ENCODE measurements at places on chromosomes 7 and 10.

- peak; percentile 69 for DNase-seq
These were observed 41.5 kb upstream of the KMT2E start for GRCh38 chr7:104972500-104972899.

DNA sequence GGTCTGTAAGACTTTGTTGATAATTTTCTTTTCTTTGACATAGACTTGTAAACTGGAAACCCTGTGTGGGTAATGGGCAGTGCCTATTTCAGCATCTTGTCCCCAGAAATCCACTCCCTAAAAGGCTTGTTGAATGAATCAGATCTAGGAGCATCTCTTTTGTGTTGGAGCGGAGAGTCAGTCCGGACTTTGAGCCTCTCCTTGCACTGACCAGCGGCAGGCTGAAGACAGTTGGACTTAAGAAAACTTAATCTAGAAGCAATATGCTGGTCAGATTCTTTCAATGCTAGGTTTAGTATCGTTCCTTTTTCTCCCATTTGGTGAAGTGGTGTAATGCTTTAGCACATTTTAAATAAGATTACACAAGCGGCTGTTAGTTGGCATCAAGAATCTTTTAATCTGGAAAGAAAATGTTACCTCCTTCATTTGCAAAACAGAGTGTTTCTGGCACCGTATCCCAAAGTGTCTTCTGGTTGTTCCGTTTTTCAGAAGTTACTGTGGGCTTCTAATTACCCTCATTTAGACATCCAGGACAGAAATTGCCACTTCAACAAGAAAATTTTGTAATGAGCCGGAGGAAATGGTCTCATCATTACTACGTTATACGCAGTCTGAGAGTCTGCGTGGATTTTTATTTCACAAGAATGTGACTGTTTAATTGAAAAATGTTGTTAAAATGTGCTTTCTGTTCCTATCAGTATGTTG, 74.7 kb downstream of the CUX1 start:
- DNase-seq = peak; percentile 66

DNA sequence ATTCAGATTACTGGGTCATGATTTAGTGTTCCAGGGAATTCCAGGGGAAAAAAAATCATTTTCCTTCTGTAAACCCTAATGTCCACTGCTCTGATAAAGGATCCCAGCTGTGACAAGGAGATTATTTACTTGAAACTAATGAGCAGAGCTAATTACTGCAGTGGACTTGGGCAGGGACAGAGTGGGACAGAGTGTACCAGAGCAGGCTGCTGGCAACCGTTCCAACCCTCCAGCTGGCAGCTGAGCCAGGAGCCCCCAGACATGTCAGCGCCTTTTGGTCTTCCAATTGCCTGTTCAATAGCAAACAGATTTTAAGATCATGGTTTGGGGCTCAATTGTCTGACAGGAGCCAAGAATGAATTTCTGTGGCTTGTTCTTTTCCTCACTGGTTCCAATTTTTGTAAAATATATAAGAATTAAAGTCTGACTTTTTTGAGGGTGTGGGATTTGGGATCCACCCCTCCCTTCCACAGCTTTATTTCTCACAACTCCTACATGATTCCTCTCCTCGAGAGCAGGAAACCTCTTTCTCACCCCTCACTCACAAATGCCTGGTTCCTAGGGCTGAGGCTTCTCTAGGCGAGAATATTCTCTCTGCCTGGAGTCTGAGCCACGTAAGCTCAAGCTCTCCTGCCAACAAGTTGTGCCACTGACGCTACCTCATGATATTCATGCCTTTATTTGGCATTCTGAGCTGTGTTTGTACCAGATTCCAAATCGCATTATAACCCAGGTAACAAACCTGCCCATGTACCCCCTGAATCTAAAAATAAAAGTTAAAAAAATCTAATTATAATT, 20.6 kb upstream of the FAM180A start:
- peak; percentile 36 for DNase-seq

GRCh38 chr10:61096056-61096455, 152.1 kb upstream of the RHOBTB1 start:
- no peak for DNase-seq

DNA sequence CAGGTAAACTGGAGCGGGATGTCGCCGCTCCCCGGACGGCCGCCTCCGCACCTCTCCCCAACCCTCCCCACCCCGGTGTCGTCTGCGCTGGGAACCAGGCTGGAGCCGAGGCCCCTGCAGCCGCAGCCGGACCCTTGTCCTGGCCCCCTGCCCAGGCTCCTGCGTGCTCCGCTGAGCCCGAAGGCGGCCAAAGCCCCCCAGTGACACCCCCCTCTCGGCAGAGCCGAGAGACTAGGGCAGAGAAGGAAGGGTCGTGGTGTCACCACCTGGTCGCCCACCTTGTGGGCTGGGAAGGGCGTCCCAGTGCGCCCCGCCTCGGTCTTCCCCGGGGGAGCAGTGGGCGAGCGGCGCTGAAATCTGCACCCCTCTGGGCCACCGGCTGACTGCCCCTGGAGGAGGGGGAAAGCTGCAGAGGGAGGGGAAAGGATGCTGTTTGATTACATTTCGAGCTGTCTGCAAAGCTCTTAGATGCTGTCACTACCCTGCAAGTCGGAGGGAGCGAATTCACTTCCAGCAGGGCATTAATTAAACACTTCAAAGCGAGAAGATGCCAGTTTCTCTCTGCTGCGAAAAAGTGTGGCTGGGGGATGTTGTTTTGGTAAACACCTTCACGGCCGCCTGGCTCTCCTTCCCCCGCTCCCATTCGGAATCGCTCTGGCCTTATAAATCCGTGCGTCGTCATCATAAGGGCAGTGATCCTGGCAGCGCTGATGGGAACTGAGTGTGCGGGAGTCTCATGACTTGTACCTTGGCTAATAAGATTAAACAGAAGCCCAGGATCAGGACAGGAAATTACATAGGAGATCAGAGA, 622 bp downstream of the DYNC1I1 start:
- DNase-seq = peak; percentile 20

DNA sequence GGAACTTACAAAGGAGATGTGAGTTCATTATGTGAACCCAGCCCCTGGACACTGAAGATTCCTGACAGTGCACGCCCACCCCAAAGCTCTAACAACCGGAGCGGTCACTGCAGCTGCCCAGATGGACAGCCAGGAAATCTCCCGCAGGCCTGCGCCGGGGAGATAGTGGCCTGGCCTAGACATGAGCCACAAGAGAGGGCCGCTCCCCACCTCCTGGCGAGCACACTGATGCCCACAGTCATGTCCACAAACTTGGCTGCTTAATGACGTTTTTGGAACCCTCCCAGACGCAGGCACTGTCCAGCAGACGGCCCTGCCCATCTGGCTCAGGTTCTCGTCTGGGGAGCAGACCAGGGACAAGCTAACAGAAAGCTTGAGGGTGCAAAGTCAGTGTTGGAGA, 34.2 kb downstream of the TCERG1L start:
- no peak for DNase-seq

DNA sequence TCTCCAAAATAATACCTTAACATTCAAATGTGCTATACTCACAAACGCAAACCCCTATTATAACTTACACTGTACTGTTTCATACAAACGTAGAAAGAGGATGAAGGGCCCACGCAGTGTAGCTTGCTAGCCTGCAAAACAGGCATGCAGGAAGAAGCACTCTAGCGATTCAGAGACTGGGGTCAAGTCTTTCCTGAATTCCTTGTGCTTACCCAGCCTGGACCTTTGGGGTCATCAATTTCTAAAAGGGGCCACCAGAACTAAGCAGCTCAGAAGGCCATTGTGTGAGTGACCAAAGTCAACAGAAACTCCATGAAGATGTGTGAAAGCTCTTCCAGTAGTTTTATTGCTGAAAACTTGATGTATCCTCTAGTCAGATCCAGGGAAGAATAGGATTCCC, 111.9 kb downstream of the SVIL start:
- no peak for DNase-seq

DNA sequence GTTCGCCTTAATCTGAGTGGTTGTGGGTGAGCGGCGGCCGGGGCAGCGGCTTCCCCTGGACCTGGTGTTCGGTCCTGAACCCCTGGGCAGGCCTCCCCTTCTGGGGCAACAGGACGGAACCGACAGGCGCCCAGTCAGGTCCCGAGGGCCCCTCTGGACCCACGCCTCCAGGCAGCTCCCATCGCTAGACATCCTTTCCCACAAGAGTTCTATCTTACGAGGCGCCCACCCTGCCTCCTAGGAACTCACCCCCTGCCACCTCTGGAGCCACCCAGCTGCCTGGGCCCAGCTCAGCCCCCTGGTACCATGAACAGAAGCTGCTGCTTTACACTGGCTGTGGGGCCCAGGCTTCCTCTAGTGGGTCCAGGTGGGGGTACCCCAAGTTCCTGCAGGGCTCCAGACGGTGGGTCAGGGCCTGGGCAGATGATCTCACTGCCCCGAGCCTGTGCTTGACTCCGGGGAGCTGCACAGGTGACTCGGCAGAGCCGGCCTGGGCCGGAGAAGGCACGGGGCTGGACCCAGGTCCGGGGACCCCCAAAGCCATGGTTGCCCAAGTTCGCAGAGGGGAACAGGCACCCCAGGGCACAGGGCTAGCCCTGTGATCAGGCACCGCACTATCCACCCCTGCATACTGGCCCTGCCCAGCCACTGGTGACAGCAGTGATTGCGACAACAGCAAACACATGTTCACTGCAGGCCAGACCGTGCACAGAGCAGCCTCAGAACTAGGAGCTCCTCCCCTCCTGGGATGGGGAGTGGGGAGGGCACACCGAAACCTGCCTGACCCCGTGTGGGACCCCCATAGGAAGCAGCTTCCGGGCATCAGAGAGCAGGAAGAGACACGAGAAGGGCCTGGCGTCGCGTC, 180.3 kb downstream of the ELFN1 start:
- DNase-seq = no peak

GRCh38 chr10:97505152-97505551, 6.4 kb downstream of the UBTD1 start:
- DNase-seq = no peak

GRCh38 chr7:157498657-157499056, 161.9 kb downstream of the DNAJB6 start:
- no peak for DNase-seq

DNA sequence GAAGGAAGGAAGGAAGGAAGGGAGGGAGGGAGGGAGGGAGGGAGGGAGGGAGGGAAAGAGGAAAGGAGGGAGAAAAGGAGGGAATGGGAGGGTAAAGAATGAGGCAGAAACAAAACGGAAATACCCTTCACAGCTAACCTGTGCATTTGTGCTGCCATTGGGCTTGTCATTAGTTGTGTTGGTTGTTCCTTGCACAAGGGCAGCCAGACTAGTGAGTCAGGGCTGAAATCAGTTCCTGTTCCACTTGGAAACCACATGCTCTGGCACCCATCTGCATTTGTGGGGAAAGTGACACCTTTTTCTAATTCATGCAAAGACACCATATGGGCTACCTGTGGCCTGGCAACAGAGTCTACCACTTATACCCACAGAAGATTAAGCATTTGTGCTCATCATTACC, 1004.0 kb upstream of the C7orf33 start:
- peak; percentile 2 for DNase-seq

- no peak for DNase-seq
These were observed 56.8 kb downstream of the CACNB2 start for GRCh38 chr10:18196806-18197550.

DNA sequence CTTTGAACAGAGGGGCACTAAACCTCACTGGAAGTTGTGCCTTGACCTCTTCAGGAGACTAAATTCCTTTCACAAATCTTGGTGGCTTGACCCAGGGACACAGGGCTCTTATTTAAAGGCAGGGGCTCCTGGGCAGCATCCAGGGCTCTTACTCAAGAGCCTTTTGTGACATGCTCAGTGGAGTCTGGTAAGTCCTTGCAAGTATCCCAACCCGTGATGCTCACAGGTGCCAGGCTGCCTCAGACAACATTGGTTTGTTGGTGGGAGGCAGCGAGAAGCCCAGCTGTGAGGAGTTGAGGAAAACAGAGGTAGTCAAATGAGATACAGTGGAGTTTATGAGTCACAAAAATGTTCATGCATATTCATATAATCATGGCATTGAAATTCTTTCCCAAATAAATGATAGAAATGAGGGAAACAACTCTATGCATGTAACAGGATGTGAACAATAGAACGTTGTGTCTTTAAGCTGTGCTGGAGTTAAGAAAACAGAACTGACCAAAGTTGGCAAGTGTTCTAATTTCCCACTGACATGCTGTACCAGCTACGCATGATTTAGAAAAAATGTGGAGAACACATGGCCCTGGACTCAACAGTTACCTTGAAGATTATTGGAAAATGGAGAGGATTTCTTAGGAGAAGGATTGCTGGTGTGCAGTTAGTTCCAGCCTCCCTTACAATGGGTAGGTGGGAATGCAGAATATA, 654.5 kb upstream of the COBL start:
- no peak for DNase-seq

GRCh38 chr7:87113077-87113476, 39.2 kb upstream of the DMTF1 start:
- no peak for DNase-seq

- DNase-seq = no peak
These were observed 534.6 kb downstream of the TFEC start for GRCh38 chr7:115496006-115496405.

- DNase-seq = peak; percentile 55
These were observed 8.8 kb downstream of the HSPA12A start for GRCh38 chr10:116733566-116733965.

GRCh38 chr7:27516421-27516820, 146.3 kb downstream of the HIBADH start:
- no peak for DNase-seq

DNA sequence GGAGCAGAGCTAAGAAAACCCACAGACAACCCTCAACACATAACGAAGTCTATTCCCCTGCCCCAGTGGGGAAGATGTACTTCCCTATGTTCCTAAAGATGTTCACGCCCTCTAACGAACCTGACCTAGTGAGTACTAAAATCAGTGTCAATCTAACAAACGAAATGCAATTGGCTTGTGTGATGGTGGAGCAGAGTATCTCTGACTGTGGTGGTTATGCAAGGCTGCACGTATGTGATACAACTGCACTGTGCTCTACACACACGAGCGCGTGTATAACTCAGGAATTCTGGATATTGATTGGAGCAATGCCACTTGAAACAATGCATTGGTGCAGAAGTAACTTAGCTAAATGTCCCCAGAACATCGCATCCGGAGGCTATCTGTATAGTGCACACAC, 1.3 kb downstream of the ANKRD16 start:
- DNase-seq = no peak

DNA sequence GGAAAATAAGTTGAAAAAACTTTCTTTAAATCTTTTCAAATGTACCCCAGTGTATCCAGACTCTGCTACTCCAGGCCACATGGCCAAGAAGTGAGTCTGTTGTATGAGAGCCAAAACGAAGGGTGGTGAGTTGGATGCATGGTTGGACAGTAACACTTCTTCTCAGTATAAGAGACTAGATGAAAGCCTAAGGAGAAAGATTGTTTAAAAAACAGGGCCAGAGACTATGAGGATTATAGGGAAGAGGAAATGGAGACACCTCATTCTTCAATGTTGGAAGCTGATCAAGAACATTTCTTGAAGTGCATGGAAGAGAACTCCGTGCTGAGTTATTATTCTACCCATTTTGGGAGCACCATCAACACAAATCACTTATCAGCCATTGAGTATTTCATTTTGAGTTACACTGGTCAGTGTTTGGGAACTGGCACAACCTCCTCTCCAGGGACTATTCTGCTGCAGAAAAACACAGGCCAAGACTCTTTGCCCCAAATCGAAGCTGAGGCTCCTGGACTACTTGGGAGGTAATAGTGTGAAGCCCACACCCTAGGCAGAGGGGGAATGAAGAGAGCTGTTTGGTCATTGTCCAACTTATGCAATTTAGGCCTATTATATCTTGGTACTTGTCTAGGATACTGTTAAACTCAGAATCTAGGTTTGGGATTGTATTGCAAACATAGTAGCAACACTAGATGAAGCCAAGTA, 123.0 kb upstream of the SEC61G start:
- no peak for DNase-seq

Data from foreskin fibroblast (primary cell).